Activated CD8-positive, alpha-beta memory T cell treated with anti-CD3 and anti-CD28 coated beads for 24 hours (primary cell): ENCODE measurements at places on chromosomes 12 and 14.

DNA sequence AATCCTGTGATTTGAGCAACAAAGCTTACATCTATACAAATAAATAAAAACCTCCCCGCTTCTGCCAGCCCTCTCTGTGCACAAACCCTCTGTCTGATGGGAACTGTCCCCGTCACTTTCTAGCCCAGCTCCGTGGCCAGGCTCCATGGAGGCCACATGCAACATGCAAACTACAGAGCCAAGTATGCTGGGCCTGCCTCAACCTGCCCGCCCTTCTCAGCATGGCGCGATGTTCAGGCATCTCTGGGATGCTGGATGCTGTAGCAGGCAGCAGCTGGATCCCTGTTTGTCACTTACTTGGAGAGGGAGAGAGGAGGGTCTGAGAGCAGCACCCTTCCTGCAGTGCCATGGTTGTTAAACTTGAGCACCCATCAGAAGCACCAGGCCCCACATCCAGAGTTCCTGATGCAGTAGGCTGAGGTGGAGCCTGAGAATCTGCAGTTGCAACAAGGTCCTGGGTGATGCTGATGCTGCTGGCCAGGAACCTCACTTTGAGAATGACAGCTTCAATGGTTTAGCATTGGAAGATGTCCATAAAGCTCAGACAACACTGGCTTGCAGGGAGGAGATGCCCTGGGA is 32.4 kb downstream of the CLMN start:
- no peak for DNase-seq

GRCh38 chr14:33653308-33653695 is 297.6 kb downstream of the EGLN3 start:
- no peak for DNase-seq

GRCh38 chr14:63045234-63045611 is at the start of gene KCNH5:
KCNH5 (minus strand) TSS chr14:63045458; CDS start chr14:63045186, 272 bp downstream.
- DNase-seq: no peak

GRCh38 chr14:79248126-79248525 is 963.2 kb downstream of the DIO2 start:
- no peak for DNase-seq

GRCh38 chr14:91394105-91395081 is 23.2 kb downstream of the CCDC88C start:
- no peak for DNase-seq

DNA sequence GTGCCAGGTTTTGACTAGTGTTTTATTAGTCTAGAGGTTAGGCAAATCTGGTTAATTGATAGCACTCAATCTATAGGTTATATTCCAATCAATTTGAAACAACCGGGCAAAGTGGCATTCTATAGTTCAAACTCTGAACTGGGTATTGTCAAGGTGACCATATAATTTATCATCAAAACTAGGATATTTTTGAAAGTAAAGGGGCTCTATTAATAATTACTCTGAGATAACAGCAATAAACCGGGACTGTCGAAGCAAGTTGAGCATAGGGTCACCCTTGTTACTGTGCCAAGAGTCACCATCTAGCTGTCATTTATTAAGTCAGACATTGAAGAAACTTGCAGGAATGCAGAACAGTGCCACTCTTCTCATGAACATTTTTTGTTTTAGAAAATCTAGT is 321.2 kb downstream of the RAD51B start:
- DNase-seq: no peak

GRCh38 chr14:29865299-29865698 is 62.3 kb downstream of the PRKD1 start:
- no peak for DNase-seq

DNA sequence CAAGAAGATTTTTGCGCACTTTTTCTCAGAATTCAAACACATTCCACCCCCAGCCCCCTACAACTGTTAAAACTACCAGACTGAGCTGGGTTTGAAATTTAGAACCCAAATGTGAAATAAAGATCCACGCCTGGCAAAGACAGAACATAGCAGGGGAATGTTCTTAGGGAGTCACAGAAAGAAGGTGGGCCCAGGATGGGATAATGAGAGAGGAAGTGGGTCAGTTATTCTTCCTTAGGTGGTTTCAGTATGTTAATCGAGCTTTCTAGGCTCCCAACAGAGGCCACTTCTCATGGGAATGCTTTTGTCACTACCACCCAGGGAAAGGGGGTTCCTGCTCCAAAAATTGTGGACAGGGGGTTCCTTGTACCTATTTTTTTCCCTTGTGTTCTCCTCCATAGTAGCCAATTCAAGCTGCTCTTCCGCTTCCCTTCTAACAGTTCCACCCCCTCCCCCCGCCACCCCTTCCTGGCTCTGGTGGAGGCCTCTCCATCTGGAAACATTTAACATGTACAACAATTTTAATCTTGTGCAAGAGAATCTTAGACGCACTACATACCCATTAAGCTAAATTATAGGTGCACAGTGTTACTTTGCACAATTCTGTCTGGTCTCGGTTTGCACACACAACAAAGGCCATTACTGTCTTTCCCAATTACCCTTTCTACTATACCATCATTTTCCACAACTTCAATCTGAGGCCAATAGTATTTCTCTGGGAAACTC is 218.1 kb downstream of the MON2 start:
- no peak for DNase-seq

DNA sequence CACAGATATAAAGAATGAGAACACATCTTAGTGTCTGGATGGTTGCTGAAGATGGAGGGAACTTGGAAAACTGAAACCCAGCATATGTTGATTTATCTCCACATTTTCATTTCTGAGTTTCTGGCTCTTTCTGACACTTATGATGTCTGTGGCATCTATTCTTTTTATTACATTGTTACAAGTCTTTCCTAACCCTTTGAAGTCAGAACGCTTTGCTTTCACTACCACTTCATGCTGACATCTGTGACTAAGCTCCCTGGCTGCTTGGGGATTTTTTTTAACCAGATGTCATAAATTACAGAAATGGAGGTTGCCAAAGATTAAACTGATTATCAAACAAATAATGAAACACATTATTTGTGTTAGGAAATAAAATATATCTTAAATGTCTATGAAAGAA is 188.7 kb downstream of the KITLG start:
- no peak for DNase-seq

GRCh38 chr12:24111616-24112015 is 162.1 kb upstream of the SOX5 start:
- DNase-seq: no peak

DNA sequence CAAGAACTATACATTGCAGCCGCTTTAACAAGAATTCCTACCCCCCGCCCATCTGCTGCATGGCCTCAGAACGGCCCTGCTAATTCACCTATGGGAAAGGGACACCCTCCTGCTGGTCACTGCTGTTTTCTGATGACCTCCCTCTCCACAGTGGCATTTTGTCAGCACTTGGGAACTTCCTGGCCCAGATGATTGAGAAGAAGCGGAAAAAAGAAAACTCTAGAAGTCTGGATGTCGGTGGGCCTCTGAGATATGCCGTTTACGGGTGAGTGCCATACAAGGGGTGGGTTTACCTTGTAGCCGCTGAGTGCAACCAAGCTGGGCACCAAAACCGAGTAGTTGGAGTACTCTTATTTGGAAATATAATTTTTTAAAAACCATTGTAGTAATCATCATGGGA is 2.7 kb downstream of the PXMP2 start:
- DNase-seq: no peak

DNA sequence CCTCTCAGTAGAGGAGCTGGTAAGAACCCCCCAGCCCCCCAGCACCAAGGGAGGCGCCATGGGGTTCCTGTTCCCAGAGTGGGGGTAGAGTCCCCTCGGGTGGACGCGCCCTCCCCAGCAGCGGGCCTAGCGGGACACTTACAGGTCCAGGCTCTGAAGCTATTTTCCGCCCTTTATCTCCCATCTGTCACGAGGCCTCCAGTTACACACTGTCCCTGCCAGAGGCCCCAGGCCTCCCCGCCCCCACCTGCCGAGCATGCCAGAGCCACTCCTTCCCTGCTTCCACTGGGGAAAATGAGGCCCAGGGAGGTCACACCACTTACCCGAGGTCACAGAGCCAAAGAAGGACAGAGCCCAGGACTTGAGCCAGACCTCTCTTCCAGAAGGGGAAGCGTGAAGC is 3.1 kb downstream of the C14orf180 start:
- DNase-seq: no peak

DNA sequence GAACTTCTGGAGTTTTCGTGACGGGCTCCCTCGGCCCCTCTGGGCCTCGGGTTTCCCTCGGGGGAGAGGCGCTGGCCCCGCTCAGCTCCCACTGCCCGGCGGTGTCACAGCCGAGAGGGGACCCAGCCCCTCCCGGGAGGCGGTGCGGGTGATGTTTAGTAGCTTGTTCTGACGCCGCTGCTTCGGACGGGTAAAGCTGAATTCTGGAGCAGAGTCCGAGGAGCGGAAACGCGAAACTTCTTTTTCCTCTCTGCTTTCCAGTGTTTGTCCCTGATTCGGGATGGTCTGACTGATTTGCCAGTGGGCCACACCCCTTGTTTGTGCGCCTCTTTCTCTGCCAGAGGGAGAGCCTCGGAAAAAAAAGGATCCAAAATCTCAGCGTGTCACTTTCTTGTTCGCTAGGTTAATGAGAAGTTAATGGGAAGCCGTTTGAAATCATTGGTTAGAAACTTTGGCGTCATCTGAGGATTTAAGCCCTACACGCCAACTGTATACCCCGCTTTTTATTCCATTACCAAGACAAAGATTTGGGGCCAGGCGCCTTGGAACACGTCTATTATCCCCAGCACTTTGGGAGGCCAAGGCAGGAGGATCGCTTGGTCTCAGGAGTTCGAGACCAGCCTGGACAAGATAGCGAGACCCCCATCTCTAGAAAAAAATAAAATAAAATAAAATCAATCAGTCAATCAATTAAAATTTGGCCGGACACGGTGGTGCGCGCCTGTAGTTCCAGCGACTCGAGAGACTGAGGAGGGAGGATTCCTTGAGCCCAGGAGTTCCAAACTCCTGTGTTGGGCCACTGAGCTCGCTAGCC is 756 bp downstream of the TULP3 start:
- no peak for DNase-seq

DNA sequence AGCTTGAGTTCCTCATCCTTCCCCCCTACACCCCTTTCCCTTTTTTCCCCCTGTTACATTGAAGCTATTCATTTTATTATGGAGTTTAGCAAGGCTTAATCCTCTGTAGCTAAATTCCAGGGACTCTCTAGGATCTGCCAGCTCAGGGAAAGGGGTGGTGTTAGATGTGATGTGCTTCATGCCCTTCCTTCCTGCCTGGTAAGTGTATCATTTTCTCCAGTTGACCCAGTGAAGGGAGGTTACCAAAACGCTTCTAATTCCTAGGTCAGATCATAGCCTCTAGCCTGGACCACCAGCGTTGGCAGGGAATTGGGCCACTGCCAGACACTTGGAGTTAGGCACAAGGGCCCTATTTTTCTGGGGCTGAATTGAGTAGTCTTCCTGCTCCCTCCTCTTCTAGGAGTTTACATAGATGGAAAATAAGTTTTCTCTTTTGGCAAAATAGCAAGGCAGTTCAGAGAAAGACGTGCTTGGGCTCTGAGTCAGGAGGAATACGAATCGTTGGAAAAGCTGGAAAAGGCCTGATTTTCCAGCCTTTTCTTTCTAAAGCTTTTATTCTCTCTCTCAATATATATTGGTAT is 88.3 kb downstream of the NPAS3 start:
- DNase-seq: no peak

DNA sequence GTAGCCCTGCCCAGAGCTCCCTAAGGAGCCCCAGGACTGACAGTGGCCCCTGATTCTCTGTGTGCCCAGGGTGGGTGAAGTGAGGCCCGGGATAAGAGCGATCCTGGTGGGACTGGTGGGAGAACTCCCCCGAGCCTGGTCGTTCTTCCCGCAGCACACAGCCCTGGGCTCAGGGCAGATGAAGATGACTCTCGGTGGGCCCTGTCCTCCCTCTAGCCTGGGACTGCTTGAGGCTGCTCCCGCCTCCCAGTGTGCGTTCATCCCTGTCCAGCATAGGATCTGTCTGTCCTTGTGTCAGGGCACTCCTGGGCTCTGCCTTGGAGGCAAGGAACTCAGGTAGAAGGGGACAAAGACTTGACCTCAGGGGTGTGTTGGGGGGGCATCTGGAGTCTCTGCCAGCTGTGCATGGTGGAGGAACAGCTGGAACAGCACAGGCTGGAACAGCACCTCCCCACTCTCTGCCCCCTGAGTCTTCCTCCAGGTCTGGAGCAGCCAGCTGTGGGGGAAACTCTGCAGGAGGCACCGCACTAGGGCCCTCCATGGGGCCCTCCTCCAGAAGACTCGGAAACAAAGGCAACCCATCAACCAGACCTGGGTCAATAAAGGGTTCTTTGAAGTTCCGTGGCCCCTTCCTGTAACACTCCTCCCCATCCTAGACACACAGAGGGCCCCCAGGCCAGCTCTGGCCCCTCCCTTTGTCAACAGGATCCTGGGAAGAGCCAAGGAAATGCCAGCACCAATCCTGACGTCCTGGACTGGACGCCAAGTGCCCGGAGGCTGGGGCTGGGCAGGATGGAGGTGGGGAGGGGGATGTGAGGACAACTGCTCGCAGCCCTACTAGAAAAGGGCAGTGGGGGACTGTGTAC is 15.9 kb downstream of the FAIM2 start:
- DNase-seq: no peak

DNA sequence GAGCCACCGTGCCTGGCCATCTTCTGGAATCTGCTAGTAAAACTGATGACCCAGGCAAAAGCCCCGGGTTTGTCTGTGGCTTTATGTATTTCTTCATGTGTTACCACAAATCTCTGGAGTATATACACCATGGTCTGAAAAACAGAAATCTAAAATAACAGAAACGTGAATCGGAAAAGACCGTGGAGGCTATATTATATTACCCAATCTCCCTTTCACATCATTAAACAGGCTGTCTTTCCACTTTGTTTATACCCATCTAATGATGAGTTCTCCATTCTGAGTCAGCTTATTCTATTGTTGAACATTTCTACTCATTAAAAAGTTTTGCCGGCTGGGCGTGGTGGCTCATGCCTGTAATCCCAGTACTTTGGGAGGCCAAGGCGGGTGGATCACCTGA is 9.5 kb upstream of the AJUBA start:
- DNase-seq: no peak
